ENCODE measurements at places on chromosomes 5 and 9.

DNA sequence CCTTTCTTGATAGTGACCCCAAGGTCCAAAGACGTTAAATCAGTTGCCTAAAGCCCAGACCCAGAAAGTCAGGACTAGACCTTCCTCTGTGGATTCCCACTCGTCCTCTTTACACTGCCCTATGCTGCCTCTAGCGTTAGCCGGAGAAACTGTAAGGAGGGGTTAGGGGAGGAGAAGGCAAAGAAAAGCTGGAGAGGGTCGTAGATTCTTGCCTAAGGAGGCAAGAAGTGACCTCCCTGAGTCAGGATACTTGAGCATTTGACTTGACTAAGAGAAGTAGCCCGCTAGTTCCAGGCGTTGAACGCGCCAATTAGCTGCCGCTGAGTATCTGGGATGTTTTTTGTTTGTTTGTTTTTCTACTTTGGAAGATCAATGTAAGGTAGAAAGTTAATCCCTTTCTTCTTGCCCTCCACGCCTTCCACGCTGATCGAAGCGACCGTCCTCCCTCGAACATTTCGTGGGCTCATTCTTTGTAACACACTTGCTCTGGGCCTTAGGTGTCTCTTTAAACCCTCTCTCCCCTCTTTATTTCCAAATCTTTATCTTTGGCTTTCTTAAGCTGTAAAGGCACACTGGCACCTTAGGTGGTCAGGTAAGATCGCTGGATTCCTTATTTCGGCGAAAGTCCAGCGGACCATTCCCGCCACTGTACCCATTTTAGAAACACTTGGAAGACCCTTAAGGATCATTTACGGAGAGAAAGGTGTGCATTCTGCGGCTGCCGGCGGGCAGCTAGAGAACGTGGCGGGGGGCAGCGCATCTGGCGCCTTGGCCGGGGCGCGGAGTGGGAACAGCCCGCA lies 5.1 kb upstream of the RGMB start:
- DNase-seq = no peak

DNA sequence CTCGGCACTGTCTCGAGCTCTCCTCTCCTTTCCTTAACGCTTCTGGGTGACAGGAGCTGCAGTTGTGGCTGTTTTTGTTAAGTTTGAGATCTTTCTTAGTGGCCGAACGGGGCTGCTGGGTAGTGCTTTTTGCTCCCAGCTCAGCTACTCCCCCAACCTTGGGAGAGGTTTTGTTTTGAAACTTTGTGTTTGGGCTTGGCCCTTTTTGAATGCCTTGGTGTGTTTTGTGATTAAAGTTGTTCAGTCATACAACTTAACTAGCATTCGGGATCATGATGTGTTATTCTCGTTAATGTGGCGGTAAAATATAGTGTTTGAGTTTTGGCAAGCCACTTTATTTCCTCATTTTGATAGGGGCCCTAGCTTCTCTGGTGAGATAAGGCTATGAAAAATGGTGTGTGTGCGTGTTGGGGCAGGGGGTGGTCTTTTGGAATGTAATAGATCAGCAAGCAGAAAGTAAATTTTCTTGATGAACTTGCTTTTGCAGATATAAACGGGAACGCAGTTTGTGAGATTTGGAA lies 1.1 kb downstream of the KDM3B start:
- DNase-seq = no peak

GRCh38 chr5:174358276-174358675 lies 312.8 kb downstream of the NSG2 start:
- no peak for DNase-seq

GRCh38 chr5:61817472-61818326 lies 485.6 kb downstream of the ZSWIM6 start:
- DNase-seq = peak; percentile 63

- DNase-seq = no peak
Observed at GRCh38 chr5:77029376-77029885, 773 bp upstream of the AGGF1 start.

GRCh38 chr9:126715382-126715781 lies 89.5 kb upstream of the ZBTB43 start:
- no peak for DNase-seq

GRCh38 chr9:127211983-127212382 lies 52.6 kb upstream of the GARNL3 start:
- no peak for DNase-seq

GRCh38 chr9:98236901-98237487 lies 18.5 kb downstream of the TBC1D2 start:
- peak; percentile 35 for DNase-seq

- DNase-seq = no peak
Observed at GRCh38 chr5:37950436-37950835, 110.6 kb upstream of the GDNF start.

- no peak for DNase-seq
Observed at GRCh38 chr9:134983074-134983473, 65.4 kb upstream of the FCN1 start.

- no peak for DNase-seq
Observed at GRCh38 chr5:171888051-171888481, 102.4 kb downstream of the SMIM23 start.

GRCh38 chr5:159510282-159510681 lies 180.0 kb upstream of the IL12B start:
- no peak for DNase-seq

DNA sequence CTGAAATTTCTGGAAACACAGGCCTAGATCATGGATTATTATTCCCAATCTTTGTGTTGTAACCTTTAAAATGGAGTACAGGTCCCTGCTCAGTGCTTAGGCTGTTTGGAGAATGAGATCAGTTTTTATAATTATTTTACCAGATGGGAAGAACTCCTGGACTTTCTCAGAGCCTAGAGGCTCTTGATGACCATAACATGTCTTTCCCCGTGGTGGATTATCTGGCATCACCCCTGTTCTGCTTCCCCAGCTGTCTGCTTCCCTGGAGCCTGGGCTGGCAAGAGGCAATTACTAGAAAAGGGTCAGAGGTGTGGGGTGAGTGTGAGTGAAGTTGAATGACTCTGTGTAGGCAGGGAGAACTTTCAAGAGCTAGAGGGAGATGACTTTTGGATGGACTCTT lies 143.0 kb downstream of the CARTPT start:
- no peak for DNase-seq

GRCh38 chr9:131062969-131063368 lies 33.4 kb upstream of the AIF1L start:
- DNase-seq = no peak

Measured in posterior cingulate gyrus (tissue), 11 donors.